Stimulated activated CD4-positive, alpha-beta T cell treated with anti-CD3 and anti-CD28 coated beads, Interleukin-12 subunit alpha, Interleukin-12 subunit beta, amount 100 ng/mL, for 4 hours (primary cell): ENCODE measurements at places on chromosomes 2 and 18.

GRCh38 chr2:44528595-44528994 is 166.8 kb downstream of the CAMKMT start:
- DNase-seq = no peak

DNA sequence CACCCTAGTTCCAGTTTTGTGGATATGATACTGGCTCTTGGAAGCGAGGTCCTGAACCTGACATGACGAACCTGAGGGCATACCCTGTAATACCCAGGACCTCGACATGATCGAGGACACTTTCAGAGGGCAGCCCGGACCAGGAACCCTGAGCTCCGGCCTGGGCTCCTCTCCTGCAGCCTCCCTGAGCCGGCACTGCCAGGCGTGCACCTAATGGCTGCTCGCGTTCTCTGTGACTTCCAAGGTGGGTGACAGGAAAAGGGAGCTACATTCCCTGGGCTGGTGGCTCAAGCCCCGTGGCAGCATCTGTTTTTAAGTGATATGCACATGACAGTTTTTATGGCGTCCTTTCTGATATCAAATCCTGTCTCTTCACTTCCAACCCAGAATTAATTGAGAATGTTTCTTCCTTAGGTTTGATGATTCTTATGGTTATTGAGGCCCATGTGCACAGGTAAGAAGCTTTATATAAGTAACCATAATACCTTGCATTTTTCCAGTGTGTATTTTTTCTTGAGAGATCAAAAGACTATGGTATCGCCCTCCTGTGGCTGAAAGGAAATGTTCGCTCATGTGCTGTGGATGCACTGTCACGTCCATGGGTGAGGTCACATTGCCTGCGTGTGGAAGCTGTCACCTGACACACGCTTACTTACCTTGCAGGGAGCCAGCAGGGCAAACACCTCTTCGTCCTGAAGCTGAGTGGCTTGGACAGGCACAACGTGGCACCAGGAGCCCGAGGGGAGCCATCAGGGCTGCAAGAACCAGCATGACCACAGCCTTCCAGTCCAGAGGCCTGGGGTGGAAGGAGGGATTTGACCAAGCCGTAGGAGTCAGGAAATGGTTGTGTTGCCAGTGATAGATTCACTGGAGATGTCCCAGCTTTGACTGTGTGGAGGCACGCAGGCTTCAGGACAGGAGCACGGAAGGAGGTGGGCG is 367.4 kb upstream of the MYT1L start:
- DNase-seq = no peak

DNA sequence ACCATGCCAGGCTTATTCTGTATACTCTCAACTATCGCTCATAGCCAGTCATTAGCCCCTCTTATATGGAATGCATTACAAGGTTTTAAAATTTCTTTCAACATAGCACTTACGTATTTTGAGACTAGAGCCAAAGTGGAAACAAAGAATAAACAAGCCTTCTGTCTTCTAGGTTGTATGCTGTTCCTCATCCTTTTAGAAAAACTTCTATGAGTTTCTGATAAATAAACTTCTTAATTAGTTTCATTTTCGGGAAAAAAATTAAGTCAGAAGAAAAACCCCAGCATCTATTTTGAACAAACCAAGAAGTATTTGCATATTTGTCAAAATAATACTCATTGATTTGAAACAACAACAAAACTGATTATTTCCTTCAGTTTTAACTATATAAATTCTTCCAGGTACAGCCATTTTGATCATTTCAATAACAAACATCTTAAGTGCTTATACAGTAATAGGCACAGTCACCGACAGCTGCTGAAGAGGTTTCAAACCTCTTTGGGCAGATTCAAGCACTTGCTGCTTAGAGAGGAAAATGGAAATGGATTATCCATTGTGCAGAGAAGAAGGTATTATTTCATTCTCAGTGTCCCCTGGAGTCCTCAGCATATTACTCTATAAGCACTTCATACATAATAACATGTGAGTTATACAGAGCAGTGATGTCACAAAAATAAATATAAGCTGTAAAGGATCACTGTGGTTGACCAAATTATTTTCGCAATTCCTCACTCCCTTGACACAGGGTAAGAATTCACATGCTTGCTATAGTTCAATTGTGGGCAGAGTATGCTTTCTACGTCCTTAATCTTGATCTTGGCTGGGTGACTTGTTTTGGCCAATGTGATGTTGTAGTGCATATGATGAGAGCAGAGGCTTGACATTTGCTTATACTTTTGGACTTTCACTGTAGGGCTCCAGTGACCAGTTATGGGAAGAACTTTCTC is 833.8 kb downstream of the TRIB2 start:
- no peak for DNase-seq

- no peak for DNase-seq
These were observed 146.3 kb downstream of the TDRD15 start for GRCh38 chr2:21270083-21270491.

- no peak for DNase-seq
These were observed 19.7 kb upstream of the ARHGAP25 start for GRCh38 chr2:68714866-68715265.

- DNase-seq = no peak
These were observed 395.2 kb downstream of the MTX2 start for GRCh38 chr2:176664478-176664877.

DNA sequence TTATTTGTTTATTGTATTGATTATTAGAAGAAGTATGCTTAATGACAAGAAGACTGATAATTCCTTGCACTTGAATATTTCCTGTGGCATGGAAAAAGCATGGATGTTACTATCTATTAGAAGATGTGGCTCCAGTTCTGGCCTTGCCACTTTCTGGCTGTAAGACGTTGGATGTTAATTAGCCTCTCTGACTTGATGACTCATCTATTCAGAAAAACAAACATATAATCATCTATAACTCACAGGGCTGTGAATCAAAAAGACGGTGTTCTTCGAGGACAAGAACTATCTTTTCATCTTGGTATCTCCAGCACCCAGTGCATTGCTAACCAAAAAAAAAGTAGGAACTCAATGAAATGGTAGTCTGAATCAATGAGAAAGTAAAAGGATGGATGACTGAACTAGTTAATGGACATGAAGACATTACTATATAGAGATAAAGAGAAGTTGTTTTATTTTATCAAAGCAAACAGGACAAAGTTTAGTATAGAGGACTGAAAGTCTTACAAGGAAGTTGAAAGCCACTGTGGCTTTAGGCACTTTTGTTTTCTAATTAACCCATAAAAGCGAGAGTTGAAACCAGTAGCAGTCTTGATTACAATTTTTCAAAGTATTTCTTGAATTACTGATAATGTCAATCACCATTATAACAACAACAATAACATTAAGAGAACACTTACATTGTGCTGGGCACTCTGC is 145.3 kb downstream of the RND3 start:
- no peak for DNase-seq

GRCh38 chr2:167944825-167945659 is 302.4 kb downstream of the STK39 start:
- no peak for DNase-seq

- no peak for DNase-seq
These were observed 529.2 kb upstream of the LINC00305 start for GRCh38 chr18:64678048-64678447.

DNA sequence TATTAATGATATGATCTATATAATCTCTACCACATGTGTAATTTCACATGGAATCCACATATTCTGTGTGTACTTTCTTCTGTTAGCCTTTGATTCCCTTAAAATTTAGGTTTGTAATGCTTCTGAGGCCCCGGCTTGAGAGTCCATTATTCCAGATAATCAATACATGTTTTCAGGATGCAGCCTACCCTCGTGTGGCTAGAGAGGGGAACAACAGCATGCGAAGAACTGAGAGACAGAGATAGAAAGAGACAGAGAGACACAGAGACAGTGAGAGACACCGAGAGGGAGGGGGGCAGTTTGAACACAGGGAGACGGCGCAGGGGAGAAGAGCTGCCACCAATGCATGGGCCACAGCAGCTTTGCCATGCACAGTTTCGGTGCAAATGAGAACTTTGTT is 185.4 kb downstream of the SNTG2 start:
- no peak for DNase-seq

DNA sequence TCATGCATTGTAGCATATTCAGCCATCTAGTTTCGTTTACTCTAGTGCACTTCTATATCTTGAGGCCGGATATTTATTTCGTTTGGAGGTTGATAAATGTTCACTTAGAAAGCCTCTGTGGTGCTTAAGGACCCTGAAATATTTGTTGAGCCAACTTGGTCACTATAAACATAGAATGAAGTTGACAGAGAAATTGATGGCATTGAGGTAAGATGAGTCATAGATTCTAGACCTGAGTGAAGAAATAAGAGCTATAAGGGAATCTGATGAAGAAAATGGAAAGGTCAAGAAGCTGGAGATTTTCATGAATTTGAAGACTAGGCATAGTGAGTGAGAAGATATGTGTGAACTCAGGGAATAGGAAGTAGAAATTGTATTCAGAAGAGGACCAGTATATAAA is 35.9 kb downstream of the EPC2 start:
- DNase-seq = no peak

GRCh38 chr18:58565021-58565420 is 63.9 kb downstream of the ALPK2 start:
- no peak for DNase-seq

- DNase-seq = no peak
These were observed 76.7 kb downstream of the PHLPP1 start for GRCh38 chr18:62792016-62792415.

GRCh38 chr2:217774232-217774631 is 228.6 kb downstream of the TNS1 start:
- no peak for DNase-seq

- DNase-seq = no peak
These were observed 93.7 kb downstream of the KCTD1 start for GRCh38 chr18:26454616-26455015.

- DNase-seq = no peak
These were observed 1247.2 kb upstream of the PIK3C3 start for GRCh38 chr18:40707797-40708196.
